ENCODE measurements at places on chromosomes 11 and 22.
A peak's percentile ranks its signal among the peaks of the same experiment; 100 is the strongest.

GRCh38 chr11:76685831-76686230, 15.3 kb upstream of the LRRC32 start:
- DNase-seq, result no peak

DNA sequence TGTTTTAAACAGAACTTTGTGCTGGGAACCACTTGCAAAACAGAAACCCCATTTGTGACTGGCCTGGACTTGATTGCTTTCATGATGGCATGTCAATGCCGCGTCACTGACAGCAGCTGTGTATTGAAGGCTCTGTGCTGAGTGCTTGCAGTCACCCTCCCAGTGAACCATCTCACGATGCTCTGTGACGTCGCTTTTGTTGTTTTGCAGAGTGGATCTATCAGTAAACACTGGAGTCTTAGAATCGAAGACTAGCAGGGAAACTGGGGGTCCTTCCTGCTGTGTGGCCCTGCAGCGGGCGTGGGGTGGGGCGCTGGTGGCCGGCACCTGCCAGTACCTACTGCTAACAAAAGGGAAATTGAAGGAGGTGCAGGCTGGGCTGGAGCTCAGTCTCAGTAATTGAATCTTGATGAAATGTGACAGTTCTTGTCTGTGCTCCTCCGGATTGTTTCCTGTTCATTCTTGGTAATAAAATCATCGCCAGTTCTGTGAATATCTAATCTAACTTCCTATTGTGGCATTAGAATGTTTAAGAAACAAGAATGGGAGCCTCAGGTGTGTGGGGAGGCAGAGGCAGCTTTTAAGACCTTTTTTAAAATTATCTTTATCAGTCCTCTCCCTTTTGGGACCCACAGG, 50.5 kb upstream of the PARVG start:
- DNase-seq, result no peak

GRCh38 chr11:67071420-67072284, 15.0 kb downstream of the RHOD start:
- DNase-seq, result peak; percentile 60

- DNase-seq, result no peak
Observed at GRCh38 chr11:125090816-125091215, 20.6 kb downstream of the TMEM218 start.

DNA sequence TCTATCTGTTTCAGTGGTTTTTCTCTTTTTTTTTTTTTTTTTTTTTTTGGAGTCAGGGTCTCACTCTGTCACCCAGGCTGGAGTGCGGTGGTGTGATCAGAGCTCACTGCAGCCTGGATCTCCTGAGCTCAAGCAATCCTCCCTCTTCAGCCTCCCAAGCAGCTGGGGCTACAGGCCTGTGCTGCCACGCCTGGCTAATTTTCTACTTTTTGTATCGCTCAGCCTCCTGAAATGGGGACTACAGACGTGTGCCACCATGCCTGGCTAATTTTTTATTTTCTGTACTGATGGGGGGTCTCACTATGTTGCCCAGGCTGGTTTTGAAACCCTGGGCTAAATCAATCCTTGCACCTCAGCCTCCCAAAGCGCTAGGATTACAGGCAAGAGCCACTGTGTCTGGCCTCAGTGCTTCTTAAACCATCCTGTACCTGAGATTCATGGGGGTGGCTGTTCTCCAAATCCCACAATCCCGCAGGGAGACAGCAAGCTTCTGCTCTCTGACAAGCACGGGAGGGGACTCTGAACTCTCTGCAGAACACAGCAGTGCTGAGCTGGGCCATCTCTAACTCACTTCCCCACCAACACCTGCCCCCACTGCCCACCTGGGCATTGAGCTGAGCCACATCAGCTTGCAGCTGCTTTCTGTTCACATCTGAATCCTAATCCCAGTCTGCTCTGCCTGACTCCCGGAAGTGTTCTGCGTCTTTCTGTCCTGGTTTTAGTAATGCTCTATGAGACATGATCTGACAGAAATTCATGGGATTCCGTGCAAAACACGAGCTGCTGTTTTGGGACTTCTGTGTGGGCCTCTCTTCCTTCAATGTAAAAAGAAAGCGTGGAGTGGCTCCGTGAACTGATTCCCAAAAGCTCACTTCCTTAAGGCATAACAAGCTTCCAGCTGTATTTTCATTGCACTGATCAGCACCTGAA, 400.0 kb downstream of the LARGE1 start:
- no peak for DNase-seq

GRCh38 chr11:108597736-108598355, 4.3 kb upstream of the EXPH5 start:
- no peak for DNase-seq

GRCh38 chr22:36753916-36754315, 22.0 kb downstream of the IFT27 start:
- no peak for DNase-seq

- DNase-seq, result no peak
Observed at GRCh38 chr11:65051398-65051858, 6.9 kb downstream of the NAALADL1 start.

GRCh38 chr11:66220566-66220935, 47.9 kb upstream of the RAB1B start:
- DNase-seq, result no peak

GRCh38 chr11:120839201-120839600, 184.7 kb upstream of the TBCEL start:
- DNase-seq, result no peak

DNA sequence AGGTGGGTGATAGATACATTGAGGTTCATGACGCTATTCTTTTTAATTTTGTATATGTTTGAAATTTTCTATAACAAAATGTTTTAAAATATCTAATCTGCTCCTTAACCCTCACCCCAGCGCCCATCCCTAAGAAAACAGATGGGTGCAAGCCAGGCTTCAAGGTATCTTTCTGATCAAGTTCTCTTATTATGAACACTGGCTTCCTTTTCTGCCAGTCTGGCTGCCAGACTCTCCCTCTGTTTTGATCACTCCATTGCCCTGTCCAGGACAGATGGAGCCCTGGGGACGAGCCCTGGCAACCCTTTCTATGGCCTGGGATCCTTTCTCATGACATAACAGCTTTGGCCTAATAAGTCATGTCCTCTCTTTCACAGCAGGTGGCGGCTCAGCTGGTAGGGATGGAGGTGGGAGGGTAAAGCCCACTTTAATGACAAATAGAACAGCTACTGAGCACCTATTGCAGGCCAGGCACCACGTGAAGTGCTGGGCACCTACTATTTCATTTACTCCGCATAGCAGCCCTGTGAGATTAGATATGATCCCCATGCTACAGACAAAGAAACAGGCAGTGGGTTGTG, 38.4 kb downstream of the DRD2 start:
- no peak for DNase-seq

Data from stimulated activated CD4-positive, alpha-beta T cell treated with anti-CD3 and anti-CD28 coated beads, Interleukin-1b, Interleukin-23, amount 100 ng/mL, for 4 hours (primary cell).